Amygdala (tissue), 56 donors: ENCODE measurements at places on chromosomes 6 and 20.

- no peak for DNase-seq
Measured at GRCh38 chr6:7732228-7732627, 6.3 kb downstream of the BMP6 start.

DNA sequence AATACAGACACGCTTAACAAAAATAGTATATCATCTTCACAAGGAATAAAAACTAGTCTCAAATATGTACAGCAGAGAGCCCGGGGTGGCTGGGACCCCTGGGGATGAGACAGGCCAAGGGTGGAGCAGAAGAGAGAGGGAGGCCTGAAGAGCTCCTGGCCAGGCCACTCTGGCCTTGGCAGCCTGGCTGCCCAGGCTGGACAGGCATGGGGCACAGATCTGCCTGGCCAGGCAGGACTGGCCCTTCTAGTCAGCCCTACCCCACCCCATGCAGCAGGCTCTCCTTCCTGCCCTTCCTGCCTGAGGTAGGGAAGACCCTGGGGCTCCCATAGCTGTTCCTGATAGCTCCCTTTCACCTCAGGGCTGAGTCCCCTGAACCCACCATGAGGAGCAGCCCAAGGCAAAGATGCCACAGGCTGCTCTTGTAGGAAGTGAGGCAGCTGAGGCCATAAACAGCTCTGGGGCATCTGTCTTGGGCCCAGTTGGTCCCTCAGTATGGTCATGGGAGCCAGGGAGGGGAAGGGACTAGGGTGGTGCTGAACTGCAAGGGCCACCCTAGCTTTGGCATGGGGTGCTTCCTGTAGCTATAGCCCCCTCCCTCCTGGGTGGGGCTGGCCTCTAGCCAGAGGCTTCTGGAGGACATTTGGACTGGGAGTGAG, 27.1 kb downstream of the COX4I2 start:
- no peak for DNase-seq

- no peak for DNase-seq
Measured at GRCh38 chr6:70479236-70479635, 65.9 kb downstream of the FAM135A start.

- DNase-seq = no peak
Measured at GRCh38 chr6:157848693-157849092, 25.6 kb downstream of the SNX9 start.

DNA sequence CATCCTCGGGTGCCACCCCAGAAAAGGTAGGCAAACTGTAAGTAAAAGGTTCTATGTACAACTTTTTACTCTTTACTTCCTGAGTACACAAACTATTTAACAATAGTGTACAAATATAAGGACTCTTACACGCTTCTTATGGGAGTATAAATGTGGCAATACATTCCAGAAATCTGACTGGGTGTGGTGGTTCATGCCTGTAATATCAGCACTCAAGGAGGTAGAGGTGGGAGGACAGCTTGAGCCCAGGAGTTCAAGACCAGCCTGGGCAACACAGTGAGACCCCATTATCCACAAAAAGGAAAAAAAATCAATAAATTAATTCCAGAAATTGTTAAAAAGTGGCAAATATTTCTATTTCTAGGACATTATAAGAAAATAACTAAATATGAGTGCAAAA, 48.9 kb downstream of the PIGU start:
- no peak for DNase-seq

GRCh38 chr6:163793011-163793983, 378.8 kb downstream of the QKI start:
- DNase-seq = no peak

DNA sequence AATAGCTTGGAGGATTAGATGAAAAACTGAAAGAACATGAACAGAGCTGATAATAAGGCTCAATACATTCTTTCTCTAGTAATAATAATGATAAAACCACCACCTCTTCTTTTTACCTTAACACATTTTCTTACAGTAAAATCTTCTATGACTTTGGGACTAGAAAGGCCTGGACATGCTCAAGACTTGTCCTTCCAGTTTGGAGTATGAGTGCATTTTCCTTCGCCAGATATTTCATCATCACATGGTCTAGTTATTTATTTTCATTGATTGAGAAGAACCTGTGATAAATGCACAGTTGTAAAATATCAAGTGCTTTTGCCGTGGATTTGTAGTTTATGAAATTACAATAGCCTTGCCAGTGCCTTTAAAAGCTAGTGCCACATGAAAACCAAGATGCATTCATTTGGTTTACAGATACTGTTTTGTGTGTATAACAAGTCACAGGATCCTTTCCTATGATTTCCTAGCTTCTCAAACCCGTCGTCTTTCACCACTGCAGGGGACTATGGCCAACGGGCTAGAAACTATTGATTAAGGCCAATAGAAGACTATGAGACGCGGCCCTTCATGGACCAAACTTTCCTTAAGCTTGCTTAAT, 200.2 kb upstream of the ZNF217 start:
- no peak for DNase-seq

DNA sequence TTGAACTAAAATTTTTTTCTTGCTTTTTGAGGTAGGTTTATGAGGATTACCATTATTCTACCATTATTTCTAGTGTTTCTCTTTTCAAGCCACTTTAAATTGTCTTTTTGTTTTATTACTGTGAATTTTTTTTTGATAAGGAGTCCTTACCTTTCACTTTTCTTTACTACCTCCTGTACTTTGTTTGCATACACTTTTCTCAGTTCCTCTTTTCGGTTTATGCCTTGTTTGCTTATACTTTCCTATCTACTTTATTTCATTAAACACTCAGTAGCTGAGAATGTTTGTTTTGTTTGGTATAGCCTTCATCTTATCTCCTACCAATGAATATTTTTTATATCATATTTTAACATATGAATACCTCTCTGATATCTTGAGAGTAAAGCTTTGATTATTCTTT, 147.9 kb downstream of the TFAP2B start:
- no peak for DNase-seq

DNA sequence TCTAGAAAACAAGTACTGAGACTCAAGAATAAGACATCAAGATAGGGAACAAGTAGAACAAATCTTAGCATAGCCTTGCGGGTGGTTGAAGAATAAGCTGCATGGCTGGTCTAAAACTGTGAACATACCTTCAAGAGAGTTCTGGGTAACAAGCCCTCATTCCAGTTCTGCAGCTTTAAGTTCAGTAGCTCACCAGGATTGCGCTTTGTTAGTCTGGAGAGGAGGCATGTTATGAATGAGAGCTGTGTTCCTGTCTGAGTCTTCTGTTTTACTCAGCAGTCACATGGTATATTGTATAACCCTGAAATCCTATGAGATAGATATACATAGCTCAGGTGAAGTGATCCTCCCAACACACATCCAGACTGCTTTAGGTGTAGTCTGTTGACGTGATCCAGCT, 406.6 kb upstream of the IRAK1BP1 start:
- no peak for DNase-seq

GRCh38 chr20:2740702-2741101, 48.1 kb downstream of the EBF4 start:
- DNase-seq = no peak
